ENCODE measurements at places on chromosomes 6 and 20.

DNA sequence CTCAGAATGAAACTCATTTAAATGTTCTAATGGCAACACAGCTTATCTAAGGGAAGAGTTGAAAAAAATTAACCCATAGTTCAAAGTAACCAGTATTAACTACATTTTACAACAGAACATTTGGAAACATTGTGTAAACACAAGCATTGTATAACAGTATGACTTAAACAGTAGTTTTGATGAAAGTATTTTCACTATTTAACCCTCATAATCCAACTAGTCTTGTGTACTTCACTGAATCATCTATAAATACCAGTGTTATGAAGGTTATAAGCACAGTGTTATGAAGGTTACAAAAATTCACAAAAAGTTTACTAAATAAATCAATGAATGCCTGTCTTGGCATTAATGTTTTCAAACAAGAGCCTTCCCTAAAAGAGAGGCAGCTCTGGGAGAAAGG lies 66.5 kb downstream of the REV3L start:
- H3K36me3 ChIP-seq: peaks cover 22% of the 10 kb centered on the region
- H3K4me1 ChIP-seq: no peaks in the 10 kb centered on the region
- H3K27ac ChIP-seq: no peak overlapping the region
- no peak overlapping the region for H3K4me3 ChIP-seq
- DNase-seq: no peak

GRCh38 chr6:13825871-13826270 lies 11.5 kb upstream of the MCUR1 start:
- H3K36me3 ChIP-seq: no peaks in the 10 kb centered on the region
- DNase-seq: no peak
- no peak overlapping the region for H3K27ac ChIP-seq
- no peaks in the 10 kb centered on the region for H3K4me1 ChIP-seq
- H3K27me3 ChIP-seq: no peaks in the 10 kb centered on the region

DNA sequence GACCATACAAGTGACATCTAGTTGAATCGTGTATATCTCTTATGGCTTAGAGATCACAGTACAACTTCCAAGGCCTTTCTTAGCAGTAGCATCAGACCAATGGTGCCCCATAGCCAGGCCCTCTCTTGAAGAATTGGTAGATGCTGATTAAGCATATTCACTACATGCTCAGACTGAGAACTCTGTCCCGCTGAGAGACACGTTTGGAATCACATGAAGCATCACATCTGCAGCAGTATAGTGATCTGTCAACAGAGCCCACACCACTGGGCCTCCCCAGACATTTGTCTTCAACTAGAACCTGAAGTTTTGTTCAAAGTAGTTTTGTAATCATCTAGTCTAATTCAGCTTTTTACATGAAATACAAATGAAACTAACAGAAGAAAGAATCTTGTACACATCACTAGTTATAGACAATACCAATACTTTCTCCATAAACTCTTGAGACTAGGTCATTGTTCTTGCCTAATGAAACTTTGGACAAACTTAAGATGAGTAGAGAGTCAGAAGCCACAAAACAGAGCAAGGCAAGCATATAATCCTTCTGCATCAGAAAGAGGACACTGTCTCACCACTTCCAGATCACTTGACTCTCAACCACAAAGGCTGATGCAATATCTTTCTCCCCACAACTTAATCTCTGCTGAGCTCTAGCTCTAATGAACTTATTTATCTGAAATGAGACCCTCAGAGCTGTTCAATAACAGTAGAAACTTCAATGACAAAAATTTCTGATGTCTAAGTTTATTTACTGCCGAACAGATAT lies 182.7 kb downstream of the TBX18 start:
- H3K27ac ChIP-seq: no peak overlapping the region
- DNase-seq: no peak
- no peaks in the 10 kb centered on the region for H3K4me1 ChIP-seq
- no peak overlapping the region for H3K4me3 ChIP-seq
- no peaks in the 10 kb centered on the region for H3K36me3 ChIP-seq
- no peaks in the 10 kb centered on the region for H3K27me3 ChIP-seq

GRCh38 chr20:34755367-34755766 lies 51.2 kb downstream of the TP53INP2 start:
- no peak overlapping the region for H3K4me3 ChIP-seq
- no peak overlapping the region for H3K27ac ChIP-seq
- H3K4me1 ChIP-seq: no peaks in the 10 kb centered on the region
- H3K27me3 ChIP-seq: no peaks in the 10 kb centered on the region
- DNase-seq: no peak

- H3K27me3 ChIP-seq: no peaks in the 10 kb centered on the region
- DNase-seq: no peak
- H3K4me1 ChIP-seq: no peaks in the 10 kb centered on the region
- H3K4me3 ChIP-seq: no peak overlapping the region
Observed at GRCh38 chr6:35034411-35035191, 106.5 kb downstream of the TCP11 start.

- no peaks in the 10 kb centered on the region for H3K36me3 ChIP-seq
- H3K4me1 ChIP-seq: no peaks in the 10 kb centered on the region
- H3K27me3 ChIP-seq: no peaks in the 10 kb centered on the region
- no peak for DNase-seq
Observed at GRCh38 chr6:159701413-159701999, 8.5 kb upstream of the SOD2 start.

DNA sequence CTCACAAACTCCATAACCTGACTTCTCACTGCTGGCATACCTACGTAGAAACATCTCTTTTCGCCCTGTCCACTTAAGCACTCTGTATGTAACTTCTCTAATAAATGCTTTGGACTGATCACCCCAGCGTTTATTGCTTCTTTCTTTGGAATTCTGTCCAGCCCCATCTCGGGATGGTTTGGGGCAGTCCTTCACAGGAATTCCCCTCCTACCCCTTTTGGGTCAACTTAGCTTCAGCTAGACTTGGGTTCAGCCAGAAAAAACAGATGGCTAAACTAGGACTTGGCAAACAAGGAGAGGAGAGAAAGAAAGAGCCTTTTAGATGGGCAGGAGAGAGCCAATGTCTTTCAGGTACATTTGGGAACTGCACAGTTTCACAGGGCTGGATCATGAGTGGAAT lies 3.9 kb upstream of the LTV1 start:
- H3K27me3 ChIP-seq: no peaks in the 10 kb centered on the region
- peaks cover 15% of the 10 kb centered on the region for H3K4me1 ChIP-seq
- no peak overlapping the region for H3K4me3 ChIP-seq
- H3K36me3 ChIP-seq: no peaks in the 10 kb centered on the region

GRCh38 chr6:454148-454991 lies 62.8 kb downstream of the IRF4 start:
- no peaks in the 10 kb centered on the region for H3K27me3 ChIP-seq
- no peaks in the 10 kb centered on the region for H3K36me3 ChIP-seq
- no peak for DNase-seq
- no peaks in the 10 kb centered on the region for H3K4me1 ChIP-seq
- H3K27ac ChIP-seq: no peak overlapping the region

DNA sequence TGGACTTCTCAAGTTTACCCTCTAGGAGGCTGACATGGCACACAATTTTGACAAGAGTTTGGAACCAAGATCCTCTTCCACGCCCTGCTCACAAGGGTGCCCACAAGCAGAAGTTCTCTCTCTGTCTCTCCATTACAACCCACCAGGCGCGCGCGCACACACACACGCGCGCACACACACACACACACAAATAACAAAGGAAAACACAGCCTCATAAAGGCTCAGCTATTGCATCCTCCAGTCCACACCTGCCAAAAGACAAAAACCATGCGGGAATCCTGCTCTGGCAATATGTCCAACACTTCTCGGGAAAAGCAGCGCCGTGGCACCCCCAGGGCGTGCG lies 870 bp downstream of the PAK5 start:
- no peak overlapping the region for H3K4me3 ChIP-seq
- peaks cover 2% of the 10 kb centered on the region for H3K27me3 ChIP-seq
- no peak overlapping the region for H3K27ac ChIP-seq
- no peaks in the 10 kb centered on the region for H3K4me1 ChIP-seq
- DNase-seq: no peak
- H3K36me3 ChIP-seq: no peaks in the 10 kb centered on the region

- no peak overlapping the region for H3K27ac ChIP-seq
- H3K4me3 ChIP-seq: no peak overlapping the region
- no peaks in the 10 kb centered on the region for H3K36me3 ChIP-seq
Observed at GRCh38 chr6:133584823-133585222, 304.1 kb upstream of the TCF21 start.

GRCh38 chr6:150068720-150069648 lies at the start of gene ULBP3:
Gene ULBP3 (minus strand): TSS chr6:150069121. CDS start chr6:150069066, 55 bp downstream.
- H3K36me3 ChIP-seq: no peaks in the 10 kb centered on the region
- peak within 1 kb of the TSS; percentile 74 for H3K4me3 ChIP-seq
- no peaks in the 10 kb centered on the region for H3K27me3 ChIP-seq
- H3K4me1 ChIP-seq: peaks cover 12% of the 10 kb centered on the region

DNA sequence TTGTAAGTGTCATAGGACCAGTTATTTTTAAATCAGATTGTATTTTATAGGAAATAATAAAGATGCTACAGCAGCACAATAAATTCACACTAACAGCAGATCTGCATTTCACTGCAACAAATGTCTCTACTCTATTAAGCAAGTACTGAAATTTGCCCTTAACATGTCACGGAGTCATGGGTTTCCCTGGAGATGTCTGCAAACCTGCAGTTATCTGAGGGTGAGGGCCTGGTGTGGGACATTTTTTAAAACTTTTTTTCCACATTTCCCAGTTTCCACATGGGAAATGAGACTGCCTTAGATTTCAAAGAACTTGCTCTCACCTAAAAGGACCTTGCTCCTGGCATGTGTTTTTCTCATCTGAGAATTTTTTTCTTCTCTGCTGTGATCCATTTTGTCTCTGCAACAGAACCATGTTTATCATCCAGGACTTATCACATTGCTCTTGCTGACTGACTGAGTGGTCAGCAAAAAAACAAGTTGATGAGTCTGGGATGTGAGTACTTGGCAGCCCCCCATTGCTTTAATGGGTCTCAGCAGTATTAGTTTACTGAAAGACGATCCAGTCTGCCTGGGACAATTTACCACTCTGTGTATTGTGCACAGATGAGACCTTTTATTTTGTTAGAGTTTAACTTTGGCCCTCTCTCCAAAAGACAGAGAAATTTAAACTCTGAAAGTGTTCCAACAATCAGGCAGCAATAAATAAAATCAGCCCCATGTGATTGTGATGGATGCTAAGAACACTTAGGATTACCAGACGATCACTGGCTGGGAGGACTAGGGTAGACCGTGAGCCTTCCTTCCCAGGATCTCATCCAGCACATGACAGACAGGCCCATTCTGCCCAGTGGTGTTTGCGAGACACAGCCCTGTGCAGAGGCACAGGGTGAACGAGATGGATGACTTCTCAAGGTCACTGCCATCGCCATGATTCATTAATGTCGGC lies 268.8 kb downstream of the BTBD9 start:
- no peaks in the 10 kb centered on the region for H3K27me3 ChIP-seq
- H3K27ac ChIP-seq: no peak overlapping the region
- DNase-seq: no peak
- H3K4me3 ChIP-seq: no peak overlapping the region

DNA sequence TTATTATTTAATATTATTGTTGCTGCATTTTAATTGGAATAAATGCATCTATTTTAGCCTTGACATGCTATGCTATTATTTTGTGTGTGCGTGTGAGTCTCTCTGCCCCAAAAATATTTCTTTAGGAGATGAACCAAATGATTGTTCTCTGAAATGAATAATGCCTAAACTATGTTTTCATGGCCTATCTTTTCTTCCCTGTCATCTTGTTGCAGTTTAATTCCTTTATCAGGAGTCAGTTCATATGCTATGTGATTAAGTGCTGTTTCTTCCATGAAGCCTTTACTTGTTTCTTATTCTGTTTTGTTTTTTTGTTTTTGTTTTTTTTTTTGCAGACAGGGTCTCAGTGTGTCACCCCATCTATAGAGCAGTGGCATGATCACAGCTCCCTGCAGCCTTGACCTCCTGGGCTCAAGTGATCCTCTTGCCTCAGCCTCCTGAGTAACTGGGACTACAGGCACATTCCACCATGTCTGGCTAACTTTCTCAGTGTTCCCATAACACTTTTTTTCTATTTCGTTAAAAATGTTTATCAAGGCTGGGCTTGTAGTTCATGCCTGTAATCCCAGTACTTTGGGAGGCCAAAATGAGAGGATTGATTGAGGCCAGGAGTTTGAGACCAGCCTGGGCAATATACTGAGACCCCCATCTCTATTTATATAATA lies 25.7 kb downstream of the TPX2 start:
- no peak for DNase-seq
- no peak overlapping the region for H3K27ac ChIP-seq
- no peaks in the 10 kb centered on the region for H3K27me3 ChIP-seq

- H3K27me3 ChIP-seq: no peaks in the 10 kb centered on the region
- DNase-seq: peak; percentile 23
- H3K36me3 ChIP-seq: no peaks in the 10 kb centered on the region
- peaks cover 38% of the 10 kb centered on the region for H3K4me1 ChIP-seq
- H3K27ac ChIP-seq: no peak overlapping the region
Observed at GRCh38 chr6:32947552-32948465, 5.1 kb downstream of the HLA-DMA start.

GRCh38 chr20:46334303-46334904 lies 26.1 kb upstream of the CDH22 start:
- H3K27ac ChIP-seq: no peak overlapping the region
- peaks cover 11% of the 10 kb centered on the region for H3K27me3 ChIP-seq
- DNase-seq: no peak
- no peaks in the 10 kb centered on the region for H3K4me1 ChIP-seq
- no peak overlapping the region for H3K4me3 ChIP-seq

DNA sequence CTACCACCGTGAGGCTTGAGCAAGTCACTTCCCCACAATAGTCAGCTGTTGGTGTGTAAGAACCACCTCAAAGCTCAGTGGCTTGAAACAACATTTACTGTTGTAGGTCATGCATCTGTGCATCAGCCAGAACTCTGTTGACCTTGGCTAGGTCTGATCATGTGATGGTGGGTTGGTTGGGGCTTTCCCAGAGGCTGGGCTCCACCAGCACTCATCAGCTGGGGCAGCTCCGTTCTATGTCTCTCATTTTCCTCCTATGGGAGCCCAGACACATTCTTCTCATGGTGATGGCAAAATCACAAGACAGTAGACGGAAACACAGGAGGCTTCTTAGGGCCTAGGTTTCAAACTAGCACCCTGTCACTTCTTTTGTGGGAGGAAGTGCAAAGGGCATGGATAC lies 42.8 kb upstream of the PSMF1 start:
- no peaks in the 10 kb centered on the region for H3K36me3 ChIP-seq
- DNase-seq: no peak
- H3K4me1 ChIP-seq: no peaks in the 10 kb centered on the region
- H3K27me3 ChIP-seq: no peaks in the 10 kb centered on the region
- no peak overlapping the region for H3K27ac ChIP-seq

DNA sequence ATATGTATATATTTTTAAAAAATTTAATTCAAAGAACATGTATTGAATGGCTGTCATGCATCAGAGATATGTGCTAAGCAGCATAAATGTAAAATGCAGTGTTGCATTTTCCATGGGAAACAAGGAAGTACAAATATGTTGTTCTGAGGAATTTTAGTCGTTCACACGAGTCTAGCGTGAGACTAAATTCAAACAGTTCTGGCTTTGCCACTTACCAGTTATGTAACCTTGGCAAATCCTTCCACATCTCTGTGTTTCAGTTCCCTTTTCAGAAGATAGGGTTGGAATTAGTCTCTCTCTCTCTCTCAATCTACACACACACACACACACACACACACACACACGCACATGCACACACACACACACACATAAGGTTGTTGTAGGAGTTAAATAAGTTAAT lies 305.4 kb downstream of the UTRN start:
- peaks cover 29% of the 10 kb centered on the region for H3K36me3 ChIP-seq
- H3K27me3 ChIP-seq: no peaks in the 10 kb centered on the region
- H3K4me1 ChIP-seq: no peaks in the 10 kb centered on the region
- DNase-seq: no peak
- no peak overlapping the region for H3K27ac ChIP-seq

- no peaks in the 10 kb centered on the region for H3K4me1 ChIP-seq
- no peak overlapping the region for H3K4me3 ChIP-seq
- H3K27me3 ChIP-seq: no peaks in the 10 kb centered on the region
- H3K36me3 ChIP-seq: no peaks in the 10 kb centered on the region
Observed at GRCh38 chr20:17646209-17646960, 35.7 kb downstream of the RRBP1 start.

Measured in CD4-positive, CD25-positive, alpha-beta regulatory T cell (primary cell).